Stimulated activated CD8-positive, alpha-beta memory T cell treated with anti-CD3 and anti-CD28 coated beads, Interleukin-12 subunit alpha, Interleukin-12 subunit beta, amount 100 ng/mL, for 4 hours (primary cell): ENCODE measurements at places on chromosomes 12 and 14.

DNA sequence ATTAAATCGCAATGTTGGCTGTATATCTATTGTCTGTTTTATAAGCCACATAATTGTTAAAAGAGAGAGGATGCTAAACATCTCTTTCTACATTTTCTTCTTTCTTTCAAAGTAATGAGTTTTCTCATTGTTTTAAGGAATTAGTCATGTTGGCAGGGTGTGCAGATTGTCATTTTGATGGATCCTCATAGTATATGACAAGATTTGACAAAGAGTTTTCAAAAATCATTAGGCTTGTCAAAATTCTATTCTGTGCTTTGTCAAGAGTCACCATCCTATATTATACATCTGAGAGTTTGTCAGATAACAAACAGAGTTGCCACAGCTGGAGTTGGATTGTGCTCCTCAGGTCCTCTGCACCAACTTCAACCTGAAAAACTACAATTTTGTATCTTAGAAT lies 35.4 kb upstream of the APPL2 start:
- DNase-seq, result no peak

- no peak for DNase-seq
These were observed 48.1 kb downstream of the KCNK13 start for GRCh38 chr14:90109858-90110257.

DNA sequence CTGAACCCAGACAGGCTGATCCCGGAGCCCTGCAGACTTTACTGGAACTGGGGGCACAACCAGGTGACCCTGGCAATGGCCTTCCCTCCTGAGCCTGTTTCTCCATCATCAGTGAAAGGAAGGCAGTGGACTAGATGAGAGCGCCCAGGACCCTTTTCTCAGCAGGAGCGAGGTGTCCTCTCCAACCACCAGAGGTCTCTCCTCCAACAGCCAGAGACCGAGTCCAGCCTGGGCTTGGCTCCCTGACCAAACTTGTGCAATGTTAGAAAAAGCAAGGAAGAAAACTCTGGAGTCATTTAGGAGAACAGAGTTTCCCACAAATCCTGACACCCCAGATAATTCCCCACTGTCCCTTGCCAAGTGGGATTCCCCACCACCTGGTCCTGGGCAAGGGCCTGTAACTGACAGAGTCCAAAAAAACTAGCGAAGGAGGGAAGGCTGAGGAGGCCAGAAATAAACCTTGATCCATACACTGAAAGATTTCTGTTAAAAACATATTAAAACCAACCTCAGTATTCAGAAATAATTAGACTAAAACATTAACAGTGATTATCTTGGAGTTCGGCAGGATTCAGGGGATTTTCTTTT lies 9.0 kb downstream of the RPS6KL1 start:
- DNase-seq, result no peak

DNA sequence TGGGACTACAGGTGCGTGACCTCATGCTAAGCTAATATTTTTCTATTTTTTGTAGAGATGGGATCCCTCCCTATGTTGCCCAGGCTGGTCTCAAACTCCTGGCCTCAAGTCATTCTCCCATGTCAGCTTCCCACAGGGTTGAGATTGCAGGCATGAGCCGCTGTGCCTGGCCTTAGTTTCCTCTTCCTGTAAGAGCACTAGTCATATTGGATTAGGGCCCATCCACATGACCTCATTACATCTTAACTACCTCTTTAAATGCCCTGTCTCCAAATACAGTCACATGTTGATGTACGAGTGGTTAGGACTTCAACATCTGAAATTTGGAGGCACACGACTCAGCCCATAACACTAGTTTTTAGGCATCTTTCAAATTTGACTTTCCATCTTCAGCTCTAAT lies 72.2 kb upstream of the RASSF3 start:
- no peak for DNase-seq

GRCh38 chr14:101467181-101467926 lies 93.9 kb upstream of the DIO3 start:
- no peak for DNase-seq

- no peak for DNase-seq
These were observed 707.5 kb downstream of the GALC start for GRCh38 chr14:87285506-87285905.

- no peak for DNase-seq
These were observed 8.1 kb upstream of the CLMN start for GRCh38 chr14:95327558-95328374.

- no peak for DNase-seq
These were observed 30.3 kb downstream of the MDM2 start for GRCh38 chr12:68838046-68838886.

DNA sequence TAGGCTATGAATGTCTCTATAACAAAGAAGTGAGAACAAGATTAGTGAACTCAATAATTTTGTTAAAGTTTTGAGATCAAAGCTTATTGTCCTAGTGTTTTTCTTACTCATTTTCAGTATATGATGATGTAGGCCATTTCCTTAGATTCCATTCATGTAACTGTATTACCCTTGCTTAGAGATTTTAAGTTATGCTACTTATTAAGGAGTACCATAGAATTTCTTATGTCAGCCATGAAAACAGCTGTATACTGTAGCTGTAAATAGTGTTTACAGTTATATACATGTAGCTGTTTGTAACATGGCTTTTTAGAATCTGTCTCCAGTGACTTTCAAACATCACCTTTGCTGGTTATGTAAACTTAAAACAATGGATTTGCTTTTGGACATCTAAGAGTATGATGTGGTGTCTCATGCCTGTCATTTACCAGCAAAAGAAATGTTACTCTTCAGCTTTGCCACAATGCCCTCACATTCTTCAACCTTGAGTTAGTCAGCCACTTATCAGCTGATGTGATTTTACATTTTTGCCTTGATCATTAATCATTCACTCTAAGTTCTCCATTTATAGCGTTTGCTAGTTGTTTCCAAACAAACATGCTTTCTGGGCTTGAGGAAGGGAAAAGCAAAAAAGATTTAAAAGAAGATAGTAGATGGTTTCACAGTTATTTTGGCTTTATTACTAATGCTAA lies 55.5 kb downstream of the SLC16A7 start:
- no peak for DNase-seq

GRCh38 chr12:53344824-53345485 lies 8.8 kb upstream of the SP7 start:
- DNase-seq, result peak; percentile 48

DNA sequence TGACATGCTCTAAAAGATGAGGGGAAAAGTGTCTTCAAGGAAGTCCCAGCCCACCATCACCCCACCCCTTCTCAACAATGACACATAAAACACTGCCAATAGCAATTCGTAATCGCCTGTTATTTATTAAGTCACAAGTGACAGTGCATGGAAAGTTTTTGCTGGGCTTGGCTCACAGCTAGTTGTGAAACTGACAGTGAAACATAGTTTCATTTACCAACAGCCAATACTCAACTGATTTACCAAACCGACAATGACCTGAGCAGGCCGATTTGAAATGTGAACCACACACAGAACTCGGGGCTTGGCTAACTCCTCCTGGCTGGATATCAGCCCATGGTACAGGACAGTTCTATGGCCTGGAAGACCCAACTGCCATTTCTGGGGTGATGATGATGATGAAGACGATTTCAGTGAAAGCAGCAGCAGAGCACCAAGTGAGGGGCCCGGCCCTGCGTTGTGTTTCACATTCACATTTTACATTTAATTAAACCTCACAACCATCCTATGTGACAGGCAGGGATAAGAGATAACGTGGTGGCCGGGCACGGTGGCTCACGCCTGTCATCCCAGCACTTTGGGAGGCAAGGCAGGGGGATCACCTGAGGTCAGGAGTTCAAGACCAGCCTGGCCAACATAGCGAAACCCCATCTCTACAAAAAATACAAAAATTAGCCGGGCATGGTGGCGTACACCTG lies 42.7 kb downstream of the CAMKK2 start:
- DNase-seq, result no peak

DNA sequence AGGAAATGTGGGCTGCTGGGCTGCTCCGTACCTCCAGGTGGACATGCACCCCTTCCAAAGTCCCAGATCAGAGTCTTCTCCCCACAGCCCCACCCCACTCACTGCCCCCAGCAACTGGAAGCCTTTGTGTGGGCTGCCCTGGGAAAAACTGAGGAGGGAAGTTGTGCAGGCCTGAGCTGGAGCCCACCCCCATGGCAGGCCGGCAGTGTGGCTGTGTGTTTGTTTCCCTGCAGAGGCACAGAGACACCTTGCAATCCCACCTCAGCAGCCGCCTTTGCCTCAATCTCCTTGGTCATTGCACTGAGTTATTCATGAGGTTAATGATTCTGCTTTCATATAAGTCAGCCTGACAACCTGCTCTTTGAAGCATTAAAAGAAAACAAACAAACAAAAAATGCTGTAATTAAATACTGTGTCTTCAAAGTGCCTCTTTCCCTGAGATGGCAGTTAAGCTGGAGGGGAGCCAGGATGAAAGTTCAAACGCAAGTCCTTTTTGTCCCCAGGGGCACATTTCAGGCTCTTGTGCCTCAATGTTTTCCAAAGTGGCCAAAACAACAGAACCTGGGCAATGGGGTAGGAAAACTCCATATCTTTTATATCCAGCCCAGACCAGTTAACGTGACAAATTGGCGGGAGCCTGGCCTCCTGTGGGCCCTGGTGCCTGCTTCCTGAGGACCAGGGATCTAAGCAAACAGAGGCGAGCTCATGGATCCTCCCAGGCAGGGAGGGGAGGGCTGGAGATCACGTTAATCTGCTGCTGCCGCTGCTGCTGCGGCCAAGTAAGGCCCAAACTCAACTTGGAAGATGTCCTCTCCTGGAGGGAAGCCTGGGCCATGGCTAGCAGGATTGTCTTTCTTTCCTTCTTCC lies 51.9 kb upstream of the TSPAN11 start:
- DNase-seq, result no peak

- no peak for DNase-seq
These were observed 88.3 kb downstream of the OTOGL start for GRCh38 chr12:80187660-80188090.

GRCh38 chr12:68998041-68998440 lies 65.1 kb upstream of the CPM start:
- no peak for DNase-seq

DNA sequence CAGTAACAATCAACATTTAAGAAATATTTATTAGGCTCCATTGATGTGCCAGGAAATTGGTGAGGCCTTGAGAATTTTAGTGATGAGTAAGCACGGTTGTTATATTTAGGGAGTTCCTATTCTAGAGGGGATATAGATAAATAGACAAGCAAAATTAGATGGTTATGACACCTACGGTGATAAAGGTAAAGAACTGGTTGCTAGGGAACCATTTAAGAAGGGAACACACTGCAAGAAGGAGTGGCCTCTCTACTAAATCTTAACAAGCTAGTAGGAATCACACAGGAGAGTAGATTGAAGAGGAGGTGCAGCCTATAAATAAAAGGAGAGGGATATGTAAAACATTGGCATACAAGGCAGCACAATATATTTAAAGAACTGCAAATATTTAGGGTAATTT lies 155.2 kb downstream of the LRIG3 start:
- no peak for DNase-seq

- no peak for DNase-seq
These were observed 40.9 kb upstream of the LRIG3 start for GRCh38 chr12:58961166-58961565.

DNA sequence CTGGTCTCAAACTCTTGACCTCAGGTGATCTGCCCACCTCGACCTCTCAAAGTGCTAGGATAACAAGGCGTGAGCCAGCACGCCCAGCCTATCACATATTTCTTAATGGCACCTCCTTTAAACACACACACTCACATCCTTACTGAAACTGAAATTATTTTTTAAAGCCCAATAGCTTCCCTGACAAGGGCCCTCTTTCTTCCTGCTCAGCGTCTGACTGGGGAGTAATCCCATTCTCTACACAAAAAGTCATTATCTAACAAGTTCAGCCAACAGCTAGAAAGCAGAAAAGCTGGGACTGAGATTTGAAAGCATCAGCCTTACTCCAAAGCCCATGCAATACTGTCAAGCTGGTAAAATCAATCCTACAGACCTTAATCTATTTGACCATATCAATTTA lies 10.0 kb upstream of the AICDA start:
- DNase-seq, result no peak

- DNase-seq, result no peak
These were observed 148.1 kb downstream of the TSPAN9 start for GRCh38 chr12:3225154-3225795.

- DNase-seq, result no peak
These were observed 16.8 kb upstream of the KRT80 start for GRCh38 chr12:52208424-52209165.

DNA sequence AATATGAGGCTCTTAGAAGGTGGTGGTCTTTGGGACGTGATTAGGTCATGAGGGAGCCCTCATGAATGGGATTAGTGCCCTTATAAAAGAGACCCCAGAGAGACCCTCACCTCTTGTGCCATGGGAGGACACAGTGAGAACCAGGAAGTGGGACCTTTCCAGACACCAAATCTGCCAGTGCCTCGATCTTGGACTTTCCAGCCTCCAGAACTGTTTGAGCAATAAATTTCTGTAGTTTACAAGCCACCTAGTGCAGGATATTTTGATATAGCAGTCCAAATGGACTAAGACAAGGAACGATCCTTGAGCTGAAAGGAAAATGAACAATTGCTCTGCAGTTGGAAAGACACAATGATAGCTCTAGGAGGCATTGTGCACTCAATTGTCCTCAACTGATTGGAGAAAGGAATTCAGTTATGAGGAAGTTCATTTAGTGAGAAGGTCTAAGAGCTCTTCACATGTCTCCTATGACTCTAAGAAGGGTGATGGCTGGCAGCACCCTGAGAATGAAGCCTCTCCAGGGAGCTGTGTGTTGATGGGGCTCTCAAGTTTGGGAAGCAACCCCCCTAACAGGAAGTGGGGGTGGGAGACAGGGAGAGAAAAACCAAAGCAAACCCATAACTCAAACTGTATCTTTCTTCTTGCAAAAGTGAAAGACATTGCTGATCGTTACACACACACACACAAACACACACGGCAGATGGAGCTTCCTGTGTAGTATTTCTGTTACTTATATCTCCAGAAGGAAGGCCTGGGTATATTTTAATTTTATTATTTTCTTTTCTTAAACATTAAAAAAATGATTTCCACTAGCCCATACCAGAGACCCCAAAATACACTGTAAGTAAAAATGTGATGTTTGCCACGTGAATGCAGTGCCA lies 21.0 kb downstream of the CHST11 start:
- DNase-seq, result no peak

DNA sequence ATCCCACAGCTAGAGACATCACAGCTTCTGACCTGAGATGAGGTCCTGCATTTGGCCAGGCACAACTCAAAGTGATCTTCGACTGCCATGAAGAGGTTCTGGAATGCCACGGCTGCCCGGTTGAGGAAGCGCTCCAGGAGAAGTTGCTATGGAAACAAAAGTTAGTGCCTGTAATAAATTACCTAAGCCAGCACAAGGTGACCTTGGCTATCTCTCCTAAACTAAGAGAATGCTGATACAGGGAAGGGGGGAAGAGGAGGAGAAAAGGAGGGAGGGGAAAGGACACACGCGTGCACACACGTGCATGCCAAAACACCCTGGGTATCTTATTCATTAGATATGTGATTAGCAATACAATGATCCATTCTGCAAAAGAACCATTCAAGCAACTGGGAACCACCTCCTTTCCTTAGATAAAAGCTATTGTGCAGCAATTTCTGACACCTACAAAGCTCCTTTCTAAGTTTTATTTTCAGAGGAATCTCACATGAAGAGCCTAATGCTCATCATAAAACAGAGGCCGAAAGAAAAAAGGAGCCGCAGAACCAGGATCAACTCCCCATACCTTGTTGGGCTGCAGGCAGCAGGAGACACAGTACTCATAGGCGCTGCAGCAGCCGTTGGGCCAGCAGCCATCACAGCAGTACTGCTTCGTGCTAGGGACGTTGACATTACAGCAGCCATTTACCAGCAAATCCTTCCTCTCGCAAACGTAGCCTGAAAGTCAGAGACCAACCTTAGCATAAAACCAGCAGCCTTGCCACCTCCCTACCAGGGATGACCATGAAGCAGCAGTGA lies 17.9 kb downstream of the SPRING1 start:
- DNase-seq, result no peak

GRCh38 chr12:132523576-132524331 lies 33.8 kb downstream of the FBRSL1 start:
- DNase-seq, result peak; percentile 53
